Activated CD4-positive, CD25-positive, alpha-beta regulatory T cell treated with anti-CD3 and anti-CD28 coated beads, Interleukin-2, amount 50 U/mL, for 72 hours (primary cell): ENCODE measurements at places on chromosomes 11 and 22.

GRCh38 chr11:13168271-13168670 is 109.3 kb upstream of the BMAL1 start:
- DNase-seq = no peak

DNA sequence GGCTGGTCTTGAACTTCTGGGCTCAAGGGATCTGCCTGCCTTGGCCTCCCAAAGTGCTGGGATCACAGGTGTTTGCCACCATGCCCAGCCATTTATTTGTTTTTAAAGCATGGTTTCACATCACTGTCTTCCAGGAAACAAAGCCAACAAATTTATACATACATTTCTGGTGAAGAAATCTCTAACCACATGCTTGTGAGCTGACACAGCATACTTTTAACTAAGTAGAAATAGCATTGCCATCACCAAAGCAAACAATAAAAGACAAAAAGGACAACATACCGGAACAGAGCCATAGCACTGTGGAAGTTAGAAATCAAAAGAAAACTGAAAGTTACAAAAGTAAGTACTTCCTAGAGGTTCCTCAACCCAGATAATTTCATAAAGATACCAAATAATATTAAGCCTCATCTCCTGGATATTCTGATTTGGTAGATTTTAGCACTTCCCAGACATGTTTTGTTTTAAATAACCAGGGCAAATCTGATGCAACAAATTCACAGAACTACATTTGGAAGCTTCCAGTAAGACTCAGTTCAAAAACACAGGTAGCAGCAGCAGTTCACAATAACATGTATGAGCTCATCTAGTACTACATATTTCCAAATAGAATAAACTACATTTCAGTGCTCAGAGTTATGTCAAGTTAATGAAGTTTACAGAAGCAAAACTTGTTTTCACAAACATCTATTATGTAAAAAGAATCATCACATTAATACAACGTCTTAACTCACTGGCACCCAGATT is 70.6 kb downstream of the RRAS2 start:
- DNase-seq = no peak

- DNase-seq = no peak
Observed at GRCh38 chr11:1776331-1776851, 12.7 kb upstream of the CTSD start.

GRCh38 chr11:1501421-1502167 is 15.0 kb upstream of the MOB2 start:
- DNase-seq = no peak

- no peak for DNase-seq
Observed at GRCh38 chr11:103051151-103051801, 40.7 kb downstream of the DCUN1D5 start.
